Stimulated activated CD8-positive, alpha-beta memory T cell treated with anti-CD3 and anti-CD28 coated beads, Interleukin-12 subunit alpha, Interleukin-12 subunit beta, amount 100 ng/mL, for 1 hour (primary cell): ENCODE measurements at places on chromosomes 1 and 21.

DNA sequence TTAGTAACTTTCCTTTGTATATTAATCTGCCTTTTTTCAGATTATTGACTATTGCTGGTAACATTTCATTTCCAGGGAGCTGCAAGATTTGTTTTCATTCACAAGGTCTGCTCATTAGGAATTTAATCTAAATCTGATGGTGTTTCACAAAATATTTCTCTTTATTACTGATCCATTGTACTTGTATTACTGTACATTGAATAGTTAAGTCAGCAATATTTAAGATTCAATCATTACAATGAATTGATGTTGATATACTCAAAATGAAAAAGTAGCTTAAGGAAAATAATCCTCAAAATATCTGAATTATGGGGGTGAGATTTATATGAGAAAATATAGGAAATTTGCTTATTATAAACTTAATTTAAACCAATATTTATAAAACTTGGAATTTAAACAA, 308.6 kb upstream of the PBX1 start:
- DNase-seq: no peak

DNA sequence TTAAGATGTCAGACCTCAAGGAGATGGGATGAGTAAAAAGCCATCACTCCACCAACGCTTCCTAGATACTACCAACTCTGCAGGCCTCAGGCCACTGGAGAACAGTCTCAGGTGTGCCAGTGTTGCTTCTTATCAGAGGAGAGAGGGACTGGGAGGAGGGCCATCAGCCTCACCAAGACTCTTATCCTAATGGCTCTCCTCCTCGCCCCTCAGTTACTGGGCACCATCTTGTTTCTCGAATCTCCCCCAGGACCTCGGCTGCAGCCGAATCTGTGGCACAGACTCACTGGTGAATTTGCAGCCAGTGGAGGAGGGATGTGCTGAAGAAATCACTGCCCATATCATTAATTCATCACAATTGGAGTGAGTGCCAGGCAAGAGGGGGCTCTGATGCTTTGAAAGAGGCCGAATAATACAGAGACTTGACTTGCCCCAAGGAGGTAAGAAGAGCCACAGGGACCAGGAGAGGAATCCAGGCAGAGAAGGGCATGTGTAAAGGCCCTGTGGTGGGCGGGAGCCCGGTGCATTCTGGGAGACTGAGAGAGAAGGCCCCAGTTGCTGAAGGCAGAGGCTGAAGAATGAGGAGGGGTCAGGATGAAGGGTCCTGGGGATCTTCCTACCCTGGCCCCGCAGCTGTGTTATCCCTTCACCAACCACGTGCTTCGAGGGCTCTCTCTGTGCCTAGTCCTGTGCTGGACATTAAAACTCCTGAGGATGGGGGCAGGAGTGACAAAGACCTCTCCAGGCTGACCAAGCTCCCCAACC, 129.8 kb downstream of the PTPRU start:
- no peak for DNase-seq

DNA sequence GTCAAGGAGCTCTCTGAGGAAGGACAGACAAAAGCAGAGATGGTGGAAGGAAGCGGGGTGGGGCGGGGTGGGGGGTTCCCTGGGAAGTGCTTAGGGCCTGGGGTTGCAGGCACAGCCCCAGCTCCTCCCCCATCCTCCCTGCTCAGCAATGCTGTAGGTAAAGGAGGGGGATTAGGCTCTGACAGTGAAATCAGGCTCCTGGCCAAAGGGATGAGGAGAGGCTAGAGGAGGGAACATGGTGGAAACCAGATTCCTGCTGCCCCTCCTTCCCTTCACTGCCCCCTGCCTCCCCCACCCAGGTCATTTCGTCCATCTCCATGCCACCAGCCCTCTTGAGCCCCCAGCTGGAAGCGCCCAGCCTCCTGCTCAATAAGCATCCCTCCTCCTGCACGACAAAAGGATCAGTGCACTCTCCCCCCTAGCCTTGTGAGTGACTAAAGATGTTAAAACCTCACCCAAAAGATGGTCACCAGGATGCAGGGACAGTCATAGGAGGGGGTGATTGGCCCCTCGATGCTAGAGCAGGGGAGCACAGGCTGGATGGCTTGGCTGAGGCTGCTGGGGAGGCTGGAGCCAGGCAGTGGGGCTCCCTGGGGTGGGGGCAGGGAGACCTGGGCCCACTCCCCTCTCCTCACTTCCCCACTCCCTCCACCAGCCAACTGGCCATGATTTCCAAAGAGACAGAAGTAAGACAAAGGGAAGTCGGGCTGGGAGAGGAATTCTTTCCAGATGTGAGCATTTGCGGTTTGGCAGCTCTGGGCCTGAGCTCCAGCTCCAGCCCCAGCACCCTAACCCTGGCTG, 2.2 kb upstream of the CRABP2 start:
- DNase-seq: no peak

- no peak for DNase-seq
These were observed 51.2 kb downstream of the WLS start for GRCh38 chr1:68181165-68181556.

GRCh38 chr1:110786802-110787327, 86.1 kb upstream of the CD53 start:
- DNase-seq: no peak

DNA sequence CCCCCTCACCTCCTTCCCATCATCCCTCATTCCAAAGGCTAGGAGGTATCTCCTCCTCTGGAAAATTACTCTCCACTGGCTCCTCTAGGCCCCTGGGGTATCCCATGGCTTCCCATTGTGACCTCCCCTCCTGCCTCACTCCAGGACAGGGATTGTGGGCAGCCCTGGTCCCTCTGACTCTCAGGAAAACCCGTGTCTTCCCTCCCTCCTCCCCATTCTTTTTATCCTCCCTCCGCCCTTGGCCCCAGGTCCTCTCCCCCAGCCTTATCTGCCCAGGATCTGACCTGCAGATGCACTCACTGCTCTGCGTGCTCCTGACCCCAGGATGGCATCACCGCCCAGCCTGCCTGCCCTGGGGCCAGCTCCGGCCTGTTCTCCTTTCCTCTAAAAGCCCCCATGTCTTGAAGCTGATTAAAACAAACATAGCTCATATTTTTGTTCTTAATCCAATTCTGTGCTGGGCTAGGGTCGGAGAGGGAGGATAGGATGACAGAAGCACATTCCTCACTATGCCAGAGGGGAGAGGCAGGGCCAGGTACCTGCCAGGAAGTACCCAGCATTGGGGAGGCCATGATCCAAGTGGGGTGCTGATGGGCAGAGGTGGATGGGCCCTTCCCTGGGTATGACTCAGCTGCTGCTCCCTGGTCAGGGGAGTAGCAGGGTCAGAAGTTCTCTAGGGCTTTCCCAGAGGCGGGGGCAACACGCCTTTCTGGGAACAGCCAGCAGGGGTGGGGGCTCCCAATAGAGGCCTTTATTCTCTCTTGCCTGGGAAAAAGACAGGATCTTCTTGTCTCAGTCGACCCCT, 13.8 kb upstream of the UBL4B start:
- DNase-seq: no peak

GRCh38 chr1:6523566-6523965, 30.7 kb downstream of the NOL9 start:
- no peak for DNase-seq

- no peak for DNase-seq
These were observed 40.8 kb downstream of the RSPH1 start for GRCh38 chr21:42455196-42455595.

GRCh38 chr1:114099268-114099667, 54.4 kb downstream of the SYT6 start:
- DNase-seq: no peak

DNA sequence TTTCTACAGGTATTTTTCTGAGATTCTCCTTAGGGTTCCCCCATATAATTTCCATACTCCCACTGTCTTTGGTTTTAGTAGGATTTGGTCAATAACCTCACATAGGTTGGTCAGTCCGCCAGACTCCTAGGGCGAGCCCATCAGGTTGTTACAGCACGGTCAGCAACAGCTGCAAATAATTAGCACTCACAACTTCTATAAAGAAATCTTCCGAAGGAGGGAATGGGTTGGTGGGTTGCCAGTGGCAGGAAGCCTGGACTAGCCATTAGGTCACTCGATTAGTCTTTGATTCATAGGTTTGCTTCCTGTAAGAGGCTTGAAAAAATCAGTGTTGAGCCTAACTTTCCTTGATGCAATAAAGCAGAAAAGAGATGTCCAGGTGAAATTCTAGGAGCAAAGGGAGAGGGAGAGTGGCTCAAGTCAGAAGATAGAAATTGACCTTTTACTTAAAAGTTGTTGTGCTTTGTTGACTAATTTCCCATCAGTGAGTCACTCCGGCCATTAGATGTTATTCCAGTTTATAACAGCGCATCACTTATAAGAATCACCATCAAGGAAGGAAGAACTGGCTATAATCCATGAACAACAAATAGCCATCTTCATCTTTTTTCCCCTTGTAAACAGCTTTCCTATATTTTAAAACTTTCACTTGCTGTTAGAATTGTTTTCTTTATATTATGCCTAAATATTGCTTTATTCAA, 88.3 kb downstream of the TPR start:
- DNase-seq: no peak

DNA sequence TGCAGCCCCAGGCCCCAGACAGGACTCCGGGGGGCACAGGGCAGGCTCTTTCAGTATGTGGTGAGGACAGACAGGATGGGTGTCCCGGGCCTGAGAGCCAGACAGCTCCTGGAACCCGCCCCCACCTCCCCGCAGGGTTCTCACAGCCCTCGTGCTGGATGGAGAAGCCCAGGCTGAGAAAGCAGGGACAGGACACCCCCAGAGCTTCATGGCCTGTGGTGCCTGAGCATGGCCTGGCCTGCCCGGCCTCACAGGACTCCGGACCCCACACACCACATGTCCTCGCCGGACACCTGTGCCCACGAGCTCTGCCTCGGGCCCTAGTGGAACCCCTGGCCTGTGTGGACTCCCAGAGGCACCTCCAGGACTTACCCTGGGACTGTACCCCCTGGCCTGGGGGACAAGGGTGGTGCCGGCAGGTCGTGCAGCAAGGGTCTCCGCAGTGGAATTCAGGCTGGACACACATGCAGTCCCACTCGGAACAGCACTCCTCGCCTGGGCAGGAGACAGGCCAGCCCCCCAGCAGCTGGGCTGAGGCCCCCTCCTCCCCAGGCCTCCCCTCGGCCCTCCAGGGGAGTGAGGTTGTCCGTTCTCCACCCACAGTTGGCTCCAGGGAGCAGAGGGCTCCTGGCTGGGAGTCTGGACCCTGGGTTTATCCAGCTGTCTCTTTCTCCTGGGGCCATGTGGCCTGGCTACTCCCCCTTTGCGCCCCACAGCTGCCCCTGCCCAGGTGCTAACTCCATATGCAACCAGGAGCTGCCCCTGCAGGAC, 1.2 kb downstream of the TNFRSF18 start:
- DNase-seq: no peak

DNA sequence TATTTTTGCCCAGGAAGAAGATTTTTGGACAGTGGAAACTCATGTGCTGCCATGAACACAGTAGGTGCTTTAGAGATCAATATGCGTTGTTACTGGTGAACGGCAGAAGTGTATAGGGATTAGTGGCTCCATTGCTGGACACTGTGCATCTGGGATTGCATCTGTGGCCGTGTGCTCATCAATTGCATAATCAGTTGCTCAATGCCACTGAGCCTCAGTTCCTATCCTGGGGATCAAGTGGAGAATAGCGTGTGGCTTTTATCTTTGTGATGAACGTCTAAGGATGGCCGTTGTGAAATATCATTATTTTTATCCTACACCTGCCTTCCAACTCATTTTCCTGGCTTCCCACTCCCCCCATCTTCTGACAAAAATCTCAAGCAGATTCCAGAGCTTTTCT, 5.4 kb downstream of the TNN start:
- no peak for DNase-seq

GRCh38 chr1:1806890-1807289, 28.6 kb upstream of the NADK start:
- DNase-seq: no peak
